ENCODE measurements at places on chromosomes 6 and 20. TPM values are rescaled to one million over a fixed set of nuclear protein-coding genes. Genes with fewer than 3 reads are reported as not detected.

DNA sequence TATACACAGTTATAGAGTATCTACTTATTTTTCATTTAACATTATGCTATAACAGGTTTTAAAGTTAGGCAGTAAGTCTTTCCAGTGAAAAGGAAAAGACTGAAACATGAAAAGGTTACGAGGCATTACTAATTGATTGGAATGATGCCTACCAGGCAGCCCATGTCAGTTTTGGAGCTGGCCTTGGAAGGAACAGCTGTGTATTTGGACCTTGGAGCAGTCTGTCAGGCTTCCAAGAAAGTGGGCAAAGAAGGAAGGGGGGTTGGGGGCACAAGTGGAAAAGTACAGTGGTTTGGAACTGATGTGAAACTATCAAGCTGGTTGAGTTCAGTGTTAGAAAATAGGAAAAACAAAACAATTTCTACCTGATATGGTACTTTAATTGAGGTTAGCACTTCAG, 41.7 kb downstream of the SLC16A10 start:
- DNase-seq = no peak

DNA sequence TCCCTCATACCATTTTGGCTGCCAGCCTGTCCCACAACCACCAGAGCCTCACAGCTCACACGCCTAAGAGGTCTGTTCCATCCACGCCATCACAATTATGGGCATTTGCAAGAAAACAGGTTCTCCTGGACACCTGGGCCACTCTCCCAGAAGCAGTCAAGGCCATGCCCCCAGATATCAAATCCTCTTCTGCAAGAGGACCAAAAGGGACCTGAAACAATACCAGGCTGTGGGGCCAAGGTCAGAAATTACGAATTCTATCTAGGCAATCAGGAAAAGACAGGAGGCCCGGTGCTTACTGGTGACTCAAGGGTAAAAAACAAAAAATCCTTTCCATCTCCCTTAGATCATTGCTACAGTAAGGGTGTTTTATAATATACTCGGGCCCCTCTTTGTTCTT, 69.8 kb downstream of the ZMYND8 start:
- no peak for DNase-seq

DNA sequence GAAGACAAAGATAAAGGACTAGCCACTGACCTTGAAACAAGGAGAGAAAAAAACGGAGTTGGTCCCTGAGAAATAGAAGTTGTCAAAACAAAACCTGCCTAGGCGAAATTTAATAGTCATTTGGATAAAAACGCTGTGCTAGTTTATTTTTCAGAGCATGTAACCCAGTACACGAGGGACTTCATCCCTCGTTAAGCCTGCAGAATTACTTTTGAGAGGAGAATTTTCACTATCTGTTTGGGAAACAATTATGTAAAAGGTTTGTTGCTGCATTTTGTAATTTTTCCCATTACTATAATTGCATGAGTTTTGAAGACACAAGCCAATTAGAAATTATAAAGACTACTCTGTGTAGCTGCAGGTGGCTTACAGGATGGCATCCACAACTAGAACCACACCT, 71.6 kb upstream of the MAP3K7 start:
- no peak for DNase-seq

DNA sequence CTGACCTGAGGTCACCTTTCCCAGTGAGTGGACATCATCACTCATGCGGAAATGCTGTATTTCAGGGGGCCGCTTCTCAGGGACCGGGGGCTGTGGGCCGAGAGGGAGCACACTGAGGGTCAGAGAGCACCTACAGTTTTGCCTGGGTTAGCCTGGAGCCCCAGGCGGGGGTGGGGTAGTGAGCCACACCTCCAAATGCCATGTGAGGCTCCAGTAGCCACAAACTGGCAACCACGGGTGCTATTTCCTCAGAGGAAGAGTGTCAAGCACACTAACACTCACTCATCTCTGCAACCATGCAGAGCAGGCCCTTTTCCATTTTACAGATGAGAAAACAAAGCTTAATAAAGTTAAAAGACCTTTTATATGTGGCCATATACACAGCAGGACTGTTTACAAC, 4.7 kb downstream of the EHMT2 start:
- DNase-seq = no peak

DNA sequence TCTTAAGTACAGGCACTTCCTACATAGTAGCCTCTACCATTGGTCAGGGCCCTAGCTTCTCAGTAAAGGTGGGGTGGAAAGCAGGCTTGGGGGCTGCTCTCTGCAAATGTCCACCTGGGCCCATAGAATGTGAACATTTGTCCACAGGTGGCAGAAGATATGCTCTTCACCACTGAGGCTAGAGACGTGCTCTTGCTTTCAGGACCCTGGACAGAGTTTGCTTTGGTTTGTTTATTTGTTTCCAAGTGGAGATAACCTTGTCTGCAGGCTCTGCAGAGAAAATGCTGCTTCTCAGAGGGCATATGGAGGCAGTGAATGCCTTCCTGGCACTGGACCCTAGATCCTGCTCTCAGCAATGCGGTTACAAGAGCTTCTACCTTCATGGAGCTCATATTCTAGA, 129.0 kb downstream of the F13A1 start:
- no peak for DNase-seq

DNA sequence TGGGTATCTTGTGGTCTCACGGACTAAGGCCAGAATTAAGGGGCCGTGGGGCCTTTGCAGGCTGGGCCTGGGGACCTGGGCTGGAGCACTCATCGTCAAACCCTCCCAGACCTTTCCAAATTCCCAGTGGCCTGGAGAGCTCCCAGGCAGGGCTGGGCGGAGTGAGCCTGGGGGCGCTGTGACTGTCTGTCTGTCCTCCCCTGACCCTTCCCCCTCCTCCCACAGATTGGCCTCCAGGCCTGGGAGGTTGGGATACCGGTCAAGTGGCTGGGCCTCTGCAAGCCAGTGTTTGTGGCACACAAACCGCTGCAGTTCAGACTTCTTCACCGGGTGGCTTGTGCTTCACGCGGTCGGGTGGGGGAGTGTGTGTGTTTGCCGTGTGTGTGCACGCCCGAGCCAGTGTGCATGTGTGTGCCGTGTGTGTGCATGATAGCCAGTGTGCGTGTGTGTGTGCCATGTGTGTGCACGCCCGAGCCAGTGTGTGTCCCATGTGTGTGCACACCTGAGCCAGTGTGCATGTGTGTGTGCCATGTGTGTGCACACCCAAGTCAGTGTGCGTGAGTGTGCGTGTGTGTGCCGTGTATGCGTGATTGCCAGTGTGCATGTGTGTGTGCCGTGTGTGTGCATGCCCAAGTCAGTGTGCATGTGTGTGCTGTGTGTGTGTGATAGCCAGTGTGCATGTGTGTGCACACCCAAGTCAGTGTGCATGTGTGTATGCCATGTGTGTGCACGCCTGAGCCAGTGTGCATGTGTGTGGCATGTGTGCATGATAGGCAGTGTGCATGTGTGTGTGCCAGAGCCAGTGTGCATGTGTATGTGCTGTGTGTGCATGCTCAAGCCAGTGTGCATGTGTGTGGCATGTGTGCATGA, 6.3 kb downstream of the RBBP8NL start:
- DNase-seq = no peak

DNA sequence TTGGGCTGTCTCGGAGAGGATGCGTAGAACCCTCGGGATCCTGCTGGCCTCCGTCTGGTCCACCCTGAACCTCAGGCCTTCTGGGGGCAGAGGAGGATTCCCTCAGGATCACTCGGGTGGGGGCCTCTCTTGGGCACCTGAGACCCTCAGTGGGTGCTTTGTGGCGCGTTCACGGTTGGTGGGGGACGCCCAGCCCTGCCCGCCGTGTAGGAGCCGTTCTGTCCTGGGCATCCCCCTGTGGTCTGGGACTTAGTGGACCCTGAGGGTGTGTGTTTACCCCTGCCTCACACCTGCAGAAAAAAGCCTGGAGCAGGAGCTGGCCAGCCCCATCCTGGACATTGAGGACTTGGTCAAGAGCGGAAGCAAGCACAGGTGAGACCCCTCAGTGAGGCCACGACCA, 7.6 kb downstream of the RTEL1 start:
- DNase-seq = no peak

TTLL9 gene
- total RNA-seq = under 0.01 TPM

CD93 gene
- total RNA-seq = 129 TPM

IMPG1 gene
- not detected for total RNA-seq

CABLES2 gene
- total RNA-seq = 0.44 TPM

PGC gene
- total RNA-seq = not detected
